Hair follicle dermal papilla cell (primary cell): ENCODE measurements at places on chromosomes 3 and 15. TPM values are rescaled to one million over a fixed set of nuclear protein-coding genes. Genes with fewer than 3 reads are reported as not detected.

CTNNB1 gene
- total RNA-seq: 755 and 930 TPM in 2 replicates

GOLGA6L7 gene
- total RNA-seq: not detected in 2 replicates

C3orf52 gene
- 1.3 and 2.7 TPM in 2 replicates for total RNA-seq

SKIL gene
- total RNA-seq: 49.4 and 57.4 TPM in 2 replicates

PLIN1 gene
- 0.16 TPM in 1 of 2 replicates, not detected in the other for total RNA-seq

EPHA6 gene
- total RNA-seq: not detected in 2 replicates

UBXN7 gene
- total RNA-seq: 22.8 and 24.0 TPM in 2 replicates

CTXND1 gene
- not detected in 2 replicates for total RNA-seq

CLRN1 gene
- 0.32 TPM in 1 of 2 replicates, not detected in the other for total RNA-seq

PLSCR4 gene
- total RNA-seq: 67.3 TPM in 2 replicates

CD80 gene
- under 0.01 TPM in 1 of 2 replicates, not detected in the other for total RNA-seq

SCN11A gene
- under 0.01 TPM in 2 replicates for total RNA-seq

CTXN2 gene
- not detected in 2 replicates for total RNA-seq

ELL3 gene
- total RNA-seq: 2.4 and 3.6 TPM in 2 replicates

PARP9 gene
- 47.4 and 51.6 TPM in 2 replicates for total RNA-seq

CCR3 gene
- not detected in 2 replicates for total RNA-seq

TLR9 gene
- under 0.01 TPM in 1 of 2 replicates, not detected in the other for total RNA-seq

NRROS gene
- total RNA-seq: 0.12 and 0.16 TPM in 2 replicates

SPESP1 gene
- total RNA-seq: 2.6 and 5.0 TPM in 2 replicates

TRH gene
- total RNA-seq: not detected in 2 replicates

KIF7 gene
- 15.7 and 17.4 TPM in 2 replicates for total RNA-seq

IL5RA gene
- not detected in 2 replicates for total RNA-seq

KLHL40 gene
- not detected in 2 replicates for total RNA-seq

TMEM212 gene
- not detected in 2 replicates for total RNA-seq

CCK gene
- total RNA-seq: 2.4 and 3.8 TPM in 2 replicates

RAD51 gene
- 1.1 and 1.8 TPM in 2 replicates for total RNA-seq

WNT5A gene
- 1,597 and 1,630 TPM in 2 replicates for total RNA-seq

ALDH1A2 gene
- 1.1 and 1.2 TPM in 2 replicates for total RNA-seq

GPD1L gene
- total RNA-seq: 9.5 and 10.5 TPM in 2 replicates

IL17RC gene
- 63.6 and 69.1 TPM in 2 replicates for total RNA-seq

CCDC39 gene
- total RNA-seq: not detected in 2 replicates

LSMEM2 gene
- not detected in 2 replicates for total RNA-seq

XPC gene
- total RNA-seq: 56.0 and 56.2 TPM in 2 replicates

CPN2 gene
- under 0.01 TPM in 1 of 2 replicates, not detected in the other for total RNA-seq

FBN1 gene
- 697 and 881 TPM in 2 replicates for total RNA-seq

UNC45A gene
- 78.1 and 79.5 TPM in 2 replicates for total RNA-seq

GHRL gene
- 0.32 and 0.36 TPM in 2 replicates for total RNA-seq

HGD gene
- not detected in 2 replicates for total RNA-seq

SPINK8 gene
- total RNA-seq: not detected in 2 replicates

HHATL gene
- not detected in 2 replicates for total RNA-seq

UMPS gene
- total RNA-seq: 14.5 and 17.2 TPM in 2 replicates

ZPLD1 gene
- total RNA-seq: not detected in 2 replicates

TM4SF18 gene
- total RNA-seq: 0.12 and 0.32 TPM in 2 replicates

GANC gene
- 33.4 and 38.7 TPM in 2 replicates for total RNA-seq

KCNAB1 gene
- total RNA-seq: 0.16 TPM in 1 of 2 replicates, not detected in the other

GABRB3 gene
- total RNA-seq: 0.85 and 2.8 TPM in 2 replicates

KCNMB2 gene
- total RNA-seq: 0.24 and 2.1 TPM in 2 replicates

FMN1 gene
- 5.0 and 6.8 TPM in 2 replicates for total RNA-seq
